ENCODE measurements at places on chromosomes 12 and 14.

DNA sequence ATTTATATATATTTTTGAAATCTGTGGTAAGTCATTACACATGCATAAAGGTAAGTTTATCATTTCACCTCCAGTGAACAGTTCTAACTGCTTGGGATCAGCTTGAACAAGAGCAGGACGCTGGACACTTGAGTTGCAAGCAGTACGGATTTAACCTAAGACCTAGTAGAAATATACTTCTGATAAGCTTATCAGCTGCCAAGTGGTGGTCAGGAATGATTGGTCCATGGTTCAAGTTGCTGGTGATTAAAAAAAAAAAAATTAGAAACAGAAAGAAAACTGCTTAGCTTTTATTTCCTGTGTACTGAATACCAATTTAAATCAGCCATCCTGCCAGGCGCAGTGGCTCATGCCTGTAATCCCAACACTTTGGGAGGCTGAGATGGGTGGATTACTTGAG is 88.6 kb downstream of the AEBP2 start:
- DNase-seq: no peak

- no peak for DNase-seq
Measured at GRCh38 chr12:67754933-67755697, 106.6 kb downstream of the DYRK2 start.

- DNase-seq: no peak
Measured at GRCh38 chr12:80178846-80179245, 79.5 kb downstream of the OTOGL start.

DNA sequence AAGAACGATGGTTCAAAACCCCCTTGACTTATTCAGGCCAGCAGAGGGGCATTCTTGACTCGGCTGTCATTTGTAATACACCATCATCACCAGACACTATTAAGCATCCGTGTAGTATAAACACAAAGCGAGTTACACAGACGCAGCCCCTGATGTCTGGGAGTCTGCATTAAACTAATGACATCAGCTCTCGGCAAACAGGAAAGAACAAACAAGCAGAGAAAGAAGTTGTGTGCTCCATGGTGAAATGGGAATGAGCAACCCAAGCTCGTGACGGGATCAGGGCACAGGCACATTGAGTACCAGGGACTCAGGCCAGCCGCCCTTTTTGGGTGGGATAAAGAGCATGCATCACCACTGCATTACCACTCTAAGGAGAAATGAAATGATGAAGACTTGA is 460.1 kb downstream of the MED13L start:
- DNase-seq: no peak
